ENCODE measurements at places on chromosomes 2 and 18.

GRCh38 chr2:19458427-19459003, 100.1 kb upstream of the OSR1 start:
- DNase-seq: no peak

GRCh38 chr2:231409776-231410175, 14.3 kb downstream of the B3GNT7 start:
- no peak for DNase-seq

GRCh38 chr2:150811259-150811855, 323.9 kb upstream of the RND3 start:
- DNase-seq: no peak

DNA sequence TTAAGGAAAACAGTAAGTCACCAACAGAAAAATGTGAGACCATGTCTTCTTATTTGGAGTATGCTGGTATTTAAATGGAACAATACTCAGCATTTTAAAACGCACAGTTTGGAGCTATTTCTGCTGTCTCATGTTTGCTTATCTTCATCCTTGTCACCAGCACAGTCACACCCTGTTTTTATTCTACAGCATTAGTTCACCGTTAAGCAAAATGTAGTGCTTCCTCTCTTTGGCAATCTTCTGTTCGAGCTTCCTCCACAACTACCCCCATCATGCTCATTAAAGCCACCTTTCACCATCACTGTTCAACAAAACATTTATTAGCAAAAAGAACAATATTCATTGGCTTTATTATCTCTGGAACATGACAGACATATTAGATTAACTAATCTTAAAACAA, 64.0 kb downstream of the SLC40A1 start:
- no peak for DNase-seq

DNA sequence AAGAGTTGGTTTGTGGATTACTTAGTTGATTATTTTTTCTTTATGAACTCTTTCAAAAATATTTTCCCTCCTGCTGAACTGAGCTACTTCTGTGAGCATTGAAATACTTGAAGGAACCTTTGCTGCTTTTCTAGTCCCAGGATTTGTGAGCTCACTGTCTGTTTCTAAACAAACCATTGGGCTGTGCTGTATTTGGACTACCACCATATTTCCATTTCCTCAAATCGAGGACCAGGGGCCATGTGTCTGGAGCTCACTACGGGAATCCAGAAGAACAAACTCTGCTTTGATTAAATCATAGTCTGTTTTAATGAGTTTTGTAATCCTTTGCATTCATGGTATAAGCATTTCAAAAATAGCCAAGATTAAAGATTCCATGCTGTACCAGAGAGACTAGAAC, 1.3 kb downstream of the MRPL33 start:
- DNase-seq: no peak

GRCh38 chr2:9144617-9145016, 62.0 kb upstream of the ASAP2 start:
- DNase-seq: no peak

DNA sequence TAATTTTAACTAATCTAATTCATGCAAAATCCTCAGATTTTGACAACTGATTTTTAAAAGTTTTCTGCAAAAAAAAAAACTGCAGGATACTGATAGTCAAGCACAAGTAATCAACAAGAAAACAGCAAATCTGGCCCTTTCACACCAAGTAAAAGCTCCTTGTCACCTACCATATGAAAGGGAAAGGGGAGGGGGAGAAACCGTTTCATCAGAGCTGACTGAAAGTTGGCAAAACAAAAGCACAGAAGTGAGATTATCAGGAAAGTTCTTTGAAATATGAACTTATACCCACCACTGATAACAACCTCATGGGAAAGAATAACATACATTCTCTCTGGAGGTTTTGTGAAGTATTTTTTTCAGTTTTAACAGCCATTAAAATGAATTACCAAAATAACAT, 38.7 kb downstream of the ZNF521 start:
- DNase-seq: no peak

DNA sequence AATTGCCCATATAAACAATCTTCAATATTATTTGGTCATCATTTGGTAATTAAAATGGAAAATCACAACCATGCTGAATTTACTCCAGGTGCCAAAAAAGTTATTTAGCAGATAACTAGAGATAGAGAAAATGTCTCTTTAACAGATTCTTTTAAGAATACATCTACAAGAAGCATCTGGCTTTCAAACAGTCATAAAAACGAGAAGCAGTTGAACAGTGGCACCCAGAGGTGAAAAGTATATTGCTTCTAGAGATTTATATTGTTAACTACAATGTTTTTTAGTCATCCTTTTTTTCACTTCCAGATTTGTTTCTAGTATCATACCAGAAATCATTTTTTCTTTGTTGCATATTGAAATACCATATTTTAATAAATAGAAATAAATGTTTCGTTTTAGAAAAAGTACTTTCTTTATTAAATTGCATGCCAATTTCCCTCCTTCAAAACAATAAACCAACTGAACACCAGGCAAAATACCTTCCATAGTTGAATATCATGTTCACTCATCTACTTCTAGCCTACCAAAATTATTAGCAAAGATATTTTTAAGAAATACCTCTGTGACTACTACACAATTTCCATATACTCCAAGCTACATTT, 65.4 kb upstream of the HNRNPA3 start:
- no peak for DNase-seq

GRCh38 chr18:7839548-7839947, 272.4 kb downstream of the PTPRM start:
- no peak for DNase-seq

Measured in CD8-positive, alpha-beta memory T cell (primary cell).